Stimulated activated CD8-positive, alpha-beta memory T cell treated with anti-CD3 and anti-CD28 coated beads, Interleukin-15, amount 100 ng/mL, for 24 hours (primary cell): ENCODE measurements at places on chromosomes 5 and 9.

DNA sequence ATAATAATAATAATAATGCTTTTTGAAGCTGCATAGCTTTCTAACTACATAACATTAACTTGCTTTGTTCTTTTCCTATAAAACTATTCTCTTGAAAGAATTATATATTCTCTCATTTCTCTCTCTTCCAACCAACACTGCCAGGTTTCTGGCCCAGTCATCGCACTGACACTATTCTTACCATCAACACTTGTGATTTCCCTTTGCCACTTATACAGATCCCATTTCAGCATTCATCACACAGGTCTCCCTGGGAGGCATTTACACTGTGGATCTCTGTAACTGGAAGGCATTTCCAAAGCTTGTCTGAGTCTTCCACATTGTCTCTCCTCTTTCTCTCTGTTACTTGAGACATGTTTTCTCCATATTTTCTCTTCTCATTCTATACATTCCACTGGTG lies 777.8 kb upstream of the ACO1 start:
- no peak for DNase-seq

GRCh38 chr5:41416336-41416735 lies 94.1 kb downstream of the PLCXD3 start:
- no peak for DNase-seq

- no peak for DNase-seq
Measured at GRCh38 chr5:147369742-147370374, 135.0 kb downstream of the STK32A start.

GRCh38 chr5:43036409-43036808 lies 3.7 kb downstream of the ANXA2R start:
- no peak for DNase-seq

DNA sequence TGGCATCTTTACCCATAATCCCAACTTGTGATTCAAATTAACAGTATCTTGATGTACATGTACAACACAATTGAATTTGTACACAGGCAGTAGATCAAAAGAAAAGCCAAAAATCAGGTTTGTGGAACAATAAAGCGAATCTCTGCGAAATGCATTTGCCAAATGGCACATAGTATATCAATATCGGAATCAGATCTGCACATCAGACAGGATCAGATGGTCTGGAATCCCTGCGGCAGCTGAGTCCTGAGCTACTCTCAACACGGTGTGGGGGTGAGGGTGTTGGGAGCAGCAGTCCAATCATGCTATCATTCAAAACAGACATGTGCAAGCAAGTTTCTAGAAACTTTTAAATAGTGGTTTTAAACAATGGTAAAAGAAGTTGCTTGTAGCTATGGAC lies 358.3 kb downstream of the SEMA5A start:
- no peak for DNase-seq

GRCh38 chr5:172050080-172050479 lies 43.6 kb upstream of the FBXW11 start:
- no peak for DNase-seq

- no peak for DNase-seq
Measured at GRCh38 chr9:130624154-130624553, 40.2 kb upstream of the PRDM12 start.

GRCh38 chr9:7979611-7980010 lies 180.0 kb upstream of the DMAC1 start:
- DNase-seq, result no peak

DNA sequence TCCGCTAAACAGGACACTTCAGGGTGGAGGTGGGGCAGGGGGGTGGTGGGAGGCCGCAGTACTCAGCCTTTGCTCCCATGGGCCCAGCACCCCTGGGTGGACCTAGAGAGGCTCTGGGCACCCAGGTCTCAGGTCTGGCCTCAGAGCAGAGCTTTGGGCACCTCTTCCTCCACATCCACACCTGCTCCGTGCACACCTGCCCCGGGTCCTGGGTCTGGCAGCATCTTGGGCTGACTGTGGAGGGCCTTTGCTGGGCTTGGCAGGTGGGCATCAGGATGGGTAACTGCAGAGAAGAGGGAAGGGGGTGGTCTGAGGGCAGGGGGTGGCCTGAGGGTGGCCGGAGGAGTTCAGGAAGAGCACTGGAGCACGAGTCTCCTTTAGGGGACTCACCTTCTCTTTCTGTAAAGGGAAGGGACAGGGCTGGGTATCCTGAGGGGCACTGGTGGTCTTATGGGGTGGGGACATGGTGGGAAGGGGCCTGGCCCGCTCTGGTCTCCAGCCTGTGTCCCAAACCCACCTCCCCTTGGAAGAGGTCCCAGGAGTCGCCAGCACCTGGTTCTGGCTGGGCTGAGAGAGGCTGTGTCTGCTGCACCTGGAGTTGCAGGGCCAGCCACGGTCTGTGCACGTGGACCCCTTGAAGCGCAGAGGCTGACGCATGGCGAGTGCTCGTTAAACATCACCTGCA lies 106.7 kb upstream of the IER5L start:
- DNase-seq, result no peak

DNA sequence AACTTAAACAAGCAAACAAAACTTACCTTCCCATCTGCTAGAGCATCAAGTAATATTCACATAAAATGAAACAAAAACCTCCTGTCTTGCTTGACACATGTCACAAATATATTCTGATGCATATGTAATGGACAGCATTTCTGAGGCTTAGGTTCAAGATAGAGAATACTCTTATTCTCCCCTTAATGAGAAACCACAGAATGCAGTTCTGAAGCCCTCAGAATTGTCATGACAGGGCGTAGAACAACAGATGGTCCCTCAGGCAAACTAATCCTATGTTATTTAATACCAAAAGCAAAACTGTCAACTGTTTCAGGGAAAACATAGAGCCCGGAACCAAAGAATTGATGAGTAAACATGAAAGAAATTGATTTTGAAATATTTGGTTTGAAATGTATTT lies 229.9 kb upstream of the RIOK2 start:
- no peak for DNase-seq

- DNase-seq, result no peak
Measured at GRCh38 chr9:121902461-121903135, 190.5 kb downstream of the TTLL11 start.

DNA sequence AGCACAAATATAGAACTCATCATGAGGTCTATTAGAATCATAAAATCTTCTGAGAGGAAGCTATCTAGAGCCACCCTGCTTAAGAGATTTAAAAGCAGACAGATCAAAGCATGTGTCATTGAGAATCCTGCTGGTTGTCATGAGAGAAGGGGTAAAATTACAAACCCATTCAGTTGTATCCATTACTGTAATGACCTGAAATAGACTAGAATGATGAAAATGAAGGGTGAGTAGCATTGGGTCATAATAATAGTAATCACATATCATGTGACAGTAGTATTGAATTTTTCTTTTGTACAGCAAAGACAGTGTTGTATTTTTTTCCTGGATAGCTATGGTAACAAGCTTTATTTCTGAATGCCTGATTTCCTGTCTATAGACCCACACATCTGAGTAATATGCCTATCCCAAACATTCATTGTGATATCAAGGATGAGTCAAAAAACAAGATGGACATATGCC lies 149.0 kb downstream of the PDE4D start:
- no peak for DNase-seq
